Muscle of back (tissue), 13 donors: ENCODE measurements at places on chromosomes 5 and 9. TPM values are rescaled to one million over a fixed set of nuclear protein-coding genes. Genes with fewer than 3 reads are reported as not detected.

Gene SV2C
- polyA plus RNA-seq: 0.14 TPM

Gene KDM4C
- polyA plus RNA-seq: 11.7 TPM

Gene CDX1
- polyA plus RNA-seq: not detected

Gene LCN6
- polyA plus RNA-seq: not detected

Gene KIF4B
- polyA plus RNA-seq: 0.16 TPM

Gene NOL6
- polyA plus RNA-seq: 22.9 TPM

Gene INSL4
- not detected for polyA plus RNA-seq

Gene FOXD4L4
- polyA plus RNA-seq: not detected

Gene INSYN2B
- polyA plus RNA-seq: 0.36 TPM

Gene PCDHA1
- not detected for polyA plus RNA-seq

Gene BRINP1
- 0.21 TPM for polyA plus RNA-seq

Gene GPR21
- polyA plus RNA-seq: 0.20 TPM

Gene GCNT4
- polyA plus RNA-seq: 0.48 TPM

Gene GABRA1
- polyA plus RNA-seq: not detected

Gene PPP3R2
- not detected for polyA plus RNA-seq

Gene PPP2R2B
- 1.8 TPM for polyA plus RNA-seq

Gene EGFLAM
- 33.6 TPM for polyA plus RNA-seq

Gene DNAI1
- polyA plus RNA-seq: not detected

Gene GPBP1
- polyA plus RNA-seq: 86.6 TPM

Gene CKMT2
- 78.6 TPM for polyA plus RNA-seq

Gene NR2F1-AS1
- polyA plus RNA-seq: 3.4 TPM

Gene DPH7
- 32.0 TPM for polyA plus RNA-seq

Gene RAD50
- polyA plus RNA-seq: 25.7 TPM

Gene PCDHA9
- not detected for polyA plus RNA-seq

Gene BRD3OS
- 10.4 TPM for polyA plus RNA-seq

Gene LURAP1L
- polyA plus RNA-seq: 12.7 TPM

Gene ANKRD31
- polyA plus RNA-seq: 0.22 TPM

Gene DNAJC18
- polyA plus RNA-seq: 27.9 TPM

Gene SLC30A5
- polyA plus RNA-seq: 55.8 TPM

Gene ORM2
- not detected for polyA plus RNA-seq

Gene FREM1
- polyA plus RNA-seq: 20.2 TPM

Gene SPATA31D4
- not detected for polyA plus RNA-seq

Gene FOXD4L5
- 0.40 TPM for polyA plus RNA-seq

Gene PCDH12
- polyA plus RNA-seq: 17.1 TPM

Gene SLC4A9
- polyA plus RNA-seq: not detected

Gene CARD9
- 1.3 TPM for polyA plus RNA-seq

Gene TAF9
- polyA plus RNA-seq: 43.1 TPM

Gene PCDHA7
- 0.15 TPM for polyA plus RNA-seq

Gene KCNV2
- 0.23 TPM for polyA plus RNA-seq

Gene CAMK4
- polyA plus RNA-seq: 8.0 TPM

Gene TSSK1B
- 0.12 TPM for polyA plus RNA-seq

Gene CCL27
- polyA plus RNA-seq: 0.47 TPM

Gene TPM2
- 8,611 TPM for polyA plus RNA-seq

Gene HAPLN1
- 0.04 TPM for polyA plus RNA-seq

Gene PCDHA10
- polyA plus RNA-seq: 0.29 TPM

Gene PCDHGA10
- polyA plus RNA-seq: 1.6 TPM

Gene CSF1R
- polyA plus RNA-seq: 23.4 TPM

Gene SGCD
- polyA plus RNA-seq: 85.5 TPM

Gene PRSS3
- polyA plus RNA-seq: 1.4 TPM

Gene CNTNAP3
- polyA plus RNA-seq: 1.6 TPM

Gene MARCHF3
- polyA plus RNA-seq: 11.3 TPM

Gene C1QTNF2
- 21.9 TPM for polyA plus RNA-seq
